ENCODE measurements at places on chromosomes 5 and 9.

GRCh38 chr9:27451207-27451797 is 72.8 kb upstream of the IFNK start:
- no peak for DNase-seq

DNA sequence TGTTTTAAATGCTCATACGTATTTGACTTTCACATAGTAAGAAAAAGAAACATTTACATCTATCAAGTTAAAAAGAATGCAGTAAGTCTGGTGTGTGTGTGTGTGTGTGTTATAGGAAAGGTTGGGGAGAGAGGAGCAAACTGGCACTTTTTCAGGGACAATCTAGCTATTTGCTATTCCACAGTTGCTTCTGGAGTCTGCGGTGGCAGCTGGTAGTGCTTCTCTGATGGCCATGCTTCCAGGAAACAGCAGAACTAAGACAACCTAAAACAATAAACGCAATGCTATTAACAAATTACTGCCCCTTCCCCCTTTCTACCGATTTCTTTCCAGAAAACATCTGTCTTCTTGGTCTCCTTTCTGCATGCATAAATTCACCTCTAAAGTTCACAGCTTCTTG is 70.0 kb upstream of the CDH10 start:
- DNase-seq: no peak

DNA sequence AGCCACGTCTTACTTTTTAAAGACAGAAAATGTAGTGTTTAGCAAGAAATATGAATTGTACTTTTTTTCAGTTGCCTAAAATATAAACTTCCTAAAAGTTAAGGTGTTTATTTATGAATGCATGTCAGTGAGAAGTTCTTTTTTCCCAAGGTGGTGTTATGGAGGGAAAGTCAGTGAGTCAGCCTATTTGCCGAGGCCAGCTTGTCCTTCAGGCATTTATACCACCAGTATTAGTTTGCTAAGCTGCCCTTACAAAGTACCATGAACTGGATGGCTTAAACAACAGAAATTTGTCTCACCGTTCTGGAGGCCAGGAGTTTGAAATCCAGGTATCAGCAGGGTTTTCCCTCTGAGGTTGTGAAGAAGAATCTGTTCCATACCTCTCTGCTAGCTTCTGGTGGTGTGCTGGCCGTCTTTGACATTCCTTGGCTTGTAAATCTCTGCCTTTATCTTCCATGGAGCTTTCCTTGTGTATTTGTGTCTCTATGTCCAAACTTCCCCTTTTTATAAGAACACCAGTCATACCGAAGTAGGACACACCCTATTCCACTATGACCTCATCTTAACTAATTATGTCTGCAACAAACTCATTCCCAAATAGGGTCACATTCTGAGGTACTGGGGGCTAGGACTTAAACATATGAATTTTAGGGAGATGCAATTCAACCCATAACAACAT is 38.4 kb downstream of the PRKACG start:
- no peak for DNase-seq

GRCh38 chr5:105587963-105588662 is 2025.5 kb upstream of the NUDT12 start:
- no peak for DNase-seq

GRCh38 chr9:16653491-16654399 is 216.7 kb downstream of the BNC2 start:
- DNase-seq: no peak

- DNase-seq: no peak
Measured at GRCh38 chr5:176822041-176822792, 11.9 kb downstream of the UNC5A start.

DNA sequence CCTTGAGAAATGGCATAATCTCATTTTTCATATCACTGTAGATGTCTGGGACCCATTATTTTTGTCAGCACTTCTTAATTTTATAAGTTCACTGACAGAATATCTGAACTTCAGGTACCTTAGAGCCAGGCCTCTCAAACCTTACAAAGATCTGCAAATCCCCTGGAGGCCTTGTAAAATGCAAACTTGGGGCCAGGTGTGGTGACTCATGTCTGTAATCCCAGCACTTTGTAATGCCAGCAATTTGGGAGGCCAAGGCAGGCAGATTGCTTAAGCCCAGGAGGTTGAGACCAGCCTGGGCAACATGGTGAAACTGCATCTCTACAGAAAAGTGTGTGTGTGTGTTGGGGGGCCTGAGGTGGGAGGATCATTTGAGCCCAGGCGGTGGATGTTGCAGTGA is 30.8 kb downstream of the RASGRF2 start:
- DNase-seq: no peak

DNA sequence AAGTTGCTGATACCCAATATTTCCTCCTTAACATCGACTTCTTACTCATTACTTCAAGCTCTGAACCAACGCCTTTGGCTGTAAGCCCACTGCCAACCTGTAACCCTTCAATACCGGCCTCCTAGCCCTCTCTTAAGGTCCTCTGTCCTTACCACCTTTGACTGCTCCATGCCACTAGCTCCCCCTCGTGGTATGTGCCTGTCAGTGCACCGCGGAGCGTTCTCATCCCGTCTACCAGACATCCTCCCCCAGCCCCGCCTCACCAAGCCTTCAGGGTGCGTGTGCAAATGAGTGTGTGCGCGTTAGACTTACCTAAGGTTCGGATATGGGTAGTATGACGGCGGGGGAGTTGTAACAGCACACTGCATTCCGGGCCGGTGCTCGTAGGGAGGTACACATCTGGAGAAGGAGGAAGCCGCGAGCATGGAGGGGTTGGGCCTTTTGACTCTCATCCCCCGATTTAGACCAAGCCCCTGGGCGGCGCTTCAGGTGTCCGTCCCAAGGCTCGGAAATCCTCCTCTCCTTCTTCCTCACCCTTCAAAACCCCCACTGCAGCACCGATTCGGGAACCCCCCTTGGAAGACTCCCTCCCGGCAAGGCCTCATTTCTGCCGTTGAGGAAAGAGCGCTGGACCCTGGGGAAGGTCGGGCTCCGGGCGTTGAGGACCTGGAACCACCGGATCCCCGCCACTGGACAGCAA is 2.8 kb upstream of the MYORG start:
- peak; percentile 95 for DNase-seq

DNA sequence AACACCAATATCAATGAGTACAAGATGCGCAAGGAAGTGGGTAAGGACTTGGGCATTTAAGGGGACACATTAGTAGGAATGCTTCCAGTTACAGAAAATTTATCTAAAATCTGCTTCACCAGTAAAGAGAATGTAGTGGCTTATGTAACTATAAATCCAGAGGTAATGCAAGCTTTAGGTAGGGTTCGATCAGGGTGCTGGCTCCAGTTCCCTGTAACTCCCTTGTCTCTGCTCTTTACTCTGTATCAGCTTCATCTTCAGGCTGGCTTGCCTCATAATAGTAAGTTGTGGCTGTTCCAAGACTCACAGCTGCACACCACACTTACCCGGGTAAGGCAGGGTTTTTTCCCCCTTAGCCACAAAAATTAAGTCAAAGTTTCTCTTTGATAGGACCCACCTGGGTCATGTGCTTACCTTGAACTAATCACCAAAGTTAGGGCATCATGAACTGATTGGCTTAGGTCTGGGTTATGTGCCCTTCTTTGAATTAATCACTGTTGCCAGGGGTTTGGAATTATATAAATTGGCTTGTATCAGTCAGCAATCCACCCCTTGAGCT is 35.5 kb downstream of the ARHGEF37 start:
- DNase-seq: no peak

- no peak for DNase-seq
Measured at GRCh38 chr9:4618700-4619099, 43.4 kb upstream of the PLPP6 start.

DNA sequence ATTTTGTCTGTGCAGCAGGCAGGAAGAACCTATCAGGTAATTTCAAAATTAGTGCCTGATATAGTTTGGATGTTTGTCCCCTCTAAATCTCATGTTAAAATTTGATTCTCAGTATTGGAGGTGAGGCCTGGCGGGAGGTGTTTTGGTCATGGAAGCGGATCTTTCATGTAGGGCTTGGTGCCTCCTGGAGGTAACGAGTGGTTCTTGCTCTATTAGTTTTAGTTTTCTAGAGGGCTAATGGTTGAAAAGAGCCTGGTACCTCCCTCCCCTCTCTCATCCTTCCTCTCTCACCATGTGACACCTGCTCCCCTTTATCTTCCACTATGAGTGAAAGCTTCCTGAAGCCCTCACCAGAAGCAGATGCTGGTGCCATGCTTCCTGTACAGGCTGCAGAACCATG is 106.3 kb downstream of the DRD1 start:
- no peak for DNase-seq

DNA sequence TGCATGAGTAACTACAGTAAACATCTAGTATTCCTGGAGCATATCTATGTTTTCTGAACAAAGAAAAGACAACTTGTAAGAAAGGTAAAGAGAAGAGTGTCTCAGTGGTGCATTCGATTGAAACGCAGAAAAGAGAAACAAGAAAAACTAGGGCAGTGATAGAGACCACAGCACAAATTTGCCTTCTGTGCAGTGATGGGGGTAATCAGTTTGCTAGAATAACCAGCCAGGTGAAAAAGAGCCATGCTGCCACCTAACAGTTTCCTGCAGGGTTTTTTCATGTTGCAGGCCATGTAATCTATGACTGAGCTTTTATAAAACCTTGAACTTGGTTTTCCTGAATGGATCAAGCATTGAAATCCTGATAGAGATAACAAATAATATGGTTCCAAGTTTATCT is 198.4 kb upstream of the MEF2C start:
- DNase-seq: no peak

GRCh38 chr9:98372077-98372836 is 116.8 kb upstream of the TBC1D2 start:
- DNase-seq: no peak

DNA sequence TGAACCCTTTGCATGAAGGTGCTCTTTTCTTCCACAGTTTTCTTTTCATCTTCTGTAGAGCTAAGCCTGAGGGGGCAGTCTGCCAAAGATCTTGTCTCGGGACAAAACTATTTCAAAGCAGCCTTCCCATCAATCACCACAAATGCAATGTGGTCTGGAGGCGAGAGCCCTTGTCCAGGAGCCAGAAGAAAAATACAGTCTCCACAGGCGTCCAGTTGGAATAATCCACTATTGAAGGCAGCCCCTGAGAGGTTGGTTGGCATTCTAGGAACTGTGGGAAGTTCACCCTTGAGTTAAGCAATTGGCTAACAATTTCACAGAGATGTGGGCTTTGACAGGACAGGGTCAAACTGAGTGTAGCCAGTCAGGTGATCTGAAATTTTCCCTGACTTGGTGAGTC is 72.0 kb downstream of the SEMA6A start:
- DNase-seq: no peak

DNA sequence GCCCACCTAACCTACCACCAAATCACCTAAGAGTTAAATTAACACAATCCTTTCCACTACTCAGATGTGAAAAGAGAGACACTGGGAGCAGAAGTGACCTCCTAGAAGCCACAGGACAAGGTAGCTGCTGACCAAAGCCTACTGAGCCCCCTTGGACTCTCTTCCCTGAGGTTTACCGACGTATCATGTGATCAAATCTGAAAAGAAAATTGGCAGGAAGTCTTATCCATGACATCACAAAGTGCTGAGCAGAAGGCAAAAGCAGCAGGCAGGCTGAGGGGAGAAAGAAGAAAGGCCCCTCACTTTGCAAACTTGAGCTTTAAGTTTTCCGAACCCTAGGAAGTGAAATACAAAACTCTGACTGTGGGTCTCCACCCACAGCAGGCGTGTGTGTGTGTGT is 11.1 kb downstream of the PRELID2 start:
- DNase-seq: no peak

DNA sequence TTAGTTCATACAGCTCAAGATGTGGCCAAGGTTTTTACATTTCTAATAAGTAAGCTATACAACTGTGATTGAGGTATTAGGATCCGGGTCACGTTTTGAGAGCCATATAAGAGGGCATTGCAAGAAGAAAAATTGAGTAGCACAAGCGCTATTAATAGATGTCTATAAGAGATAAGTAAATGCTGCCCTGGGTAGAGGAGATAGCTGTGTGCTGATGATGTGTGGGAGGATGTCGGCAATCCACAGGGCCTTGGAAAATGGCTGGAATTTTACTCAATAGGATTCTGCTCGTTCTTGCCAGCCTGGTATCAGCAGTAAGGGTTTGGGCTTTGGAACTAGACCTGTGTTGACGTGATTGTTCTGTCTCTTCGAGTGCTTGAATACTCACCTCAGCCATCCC is 41.6 kb downstream of the CSF1R start:
- no peak for DNase-seq

- no peak for DNase-seq
Measured at GRCh38 chr9:114026335-114026734, 51.8 kb downstream of the AMBP start.

- DNase-seq: no peak
Measured at GRCh38 chr5:1244976-1245375, 19.8 kb downstream of the SLC6A18 start.

GRCh38 chr5:179224741-179225140 is 120.5 kb downstream of the ADAMTS2 start:
- DNase-seq: no peak
